ENCODE measurements at places on chromosomes 12 and 14. TPM values are rescaled to one million over a fixed set of nuclear protein-coding genes. Genes with fewer than 3 reads are reported as not detected.

DNA sequence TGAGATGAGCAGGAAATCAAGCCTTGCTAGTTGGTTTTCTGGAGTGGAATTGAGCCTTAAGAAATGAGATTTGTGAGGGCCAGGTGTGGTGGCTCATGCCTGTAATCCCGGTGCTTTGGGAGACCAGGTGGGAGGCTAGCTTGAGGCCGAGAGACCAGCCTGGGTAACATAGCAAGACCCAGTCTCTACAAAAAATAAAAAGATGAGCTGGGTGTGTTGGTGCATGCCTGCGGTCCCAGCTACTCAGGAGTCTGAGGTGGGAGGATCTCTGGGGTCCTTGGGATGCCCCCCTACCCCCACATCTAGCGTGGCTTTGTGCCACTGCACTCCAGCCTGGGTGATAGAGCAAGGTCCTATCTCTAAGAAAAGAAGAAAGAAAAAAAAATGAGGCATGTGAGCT lies 104.2 kb upstream of the RTL1 start:
- H3K27ac ChIP-seq, result no peak overlapping the region
- no peaks in the 10 kb centered on the region for H3K4me1 ChIP-seq
- H3K27me3 ChIP-seq, result no peaks in the 10 kb centered on the region
- H3K36me3 ChIP-seq, result no peaks in the 10 kb centered on the region

- no peak for DNase-seq
- no peaks in the 10 kb centered on the region for H3K27me3 ChIP-seq
- no peaks in the 10 kb centered on the region for H3K4me1 ChIP-seq
- no peak overlapping the region for H3K27ac ChIP-seq
- no peaks in the 10 kb centered on the region for H3K36me3 ChIP-seq
Observed at GRCh38 chr12:120413901-120414695, 23.8 kb upstream of the COX6A1 start.

GRCh38 chr12:108582978-108583770 lies 14.7 kb downstream of the TMEM119 start:
- no peaks in the 10 kb centered on the region for H3K36me3 ChIP-seq
- H3K4me1 ChIP-seq, result no peaks in the 10 kb centered on the region
- H3K27ac ChIP-seq, result no peak overlapping the region
- H3K4me3 ChIP-seq, result no peak overlapping the region
- DNase-seq, result no peak

- H3K4me3 ChIP-seq, result no peak overlapping the region
- peak; percentile 63 for DNase-seq
- H3K36me3 ChIP-seq, result no peaks in the 10 kb centered on the region
- H3K27ac ChIP-seq, result no peak overlapping the region
- no peaks in the 10 kb centered on the region for H3K4me1 ChIP-seq
Observed at GRCh38 chr12:6062757-6063735, 61.4 kb downstream of the VWF start.

Gene HOXC9
- not detected for total RNA-seq

Gene PMCH
- total RNA-seq, result 1.6 TPM
